Placental pericyte (primary cell): ENCODE measurements at places on chromosomes 2 and 18. TPM values are rescaled to one million over a fixed set of nuclear protein-coding genes. Genes with fewer than 3 reads are reported as not detected.

IL36A gene
- total RNA-seq, result not detected in 2 replicates

DYSF gene
- total RNA-seq, result 0.22 and 0.43 TPM in 2 replicates

BCL2L11 gene
- 0.29 and 10.7 TPM in 2 replicates for total RNA-seq

CCDC68 gene
- 17.3 and 18.3 TPM in 2 replicates for total RNA-seq

HDAC4 gene
- 20.8 and 21.3 TPM in 2 replicates for total RNA-seq

CD207 gene
- total RNA-seq, result not detected in 2 replicates

CFAP221 gene
- total RNA-seq, result not detected in 2 replicates

SOCS6 gene
- total RNA-seq, result 50.3 and 135 TPM in 2 replicates

STEAP3 gene
- 58.3 and 74.0 TPM in 2 replicates for total RNA-seq
